ENCODE measurements at places on chromosomes 4 and X.
A peak's percentile ranks its signal among the peaks of the same experiment; 100 is the strongest.

GRCh38 chrX:3145716-3146115 lies 104.4 kb downstream of the ARSF start:
- DNase-seq, result peak; percentile 47

- peak; percentile 38 for DNase-seq
Measured at GRCh38 chr4:8391972-8392371, 48.6 kb downstream of the ACOX3 start.

GRCh38 chr4:107793996-107794395 lies 30.7 kb upstream of the SGMS2 start:
- DNase-seq, result no peak

GRCh38 chrX:110133735-110134370 lies 130.9 kb downstream of the TMEM164 start:
- no peak for DNase-seq

GRCh38 chrX:17732138-17732783 lies 5.0 kb upstream of the SCML1 start:
- no peak for DNase-seq

DNA sequence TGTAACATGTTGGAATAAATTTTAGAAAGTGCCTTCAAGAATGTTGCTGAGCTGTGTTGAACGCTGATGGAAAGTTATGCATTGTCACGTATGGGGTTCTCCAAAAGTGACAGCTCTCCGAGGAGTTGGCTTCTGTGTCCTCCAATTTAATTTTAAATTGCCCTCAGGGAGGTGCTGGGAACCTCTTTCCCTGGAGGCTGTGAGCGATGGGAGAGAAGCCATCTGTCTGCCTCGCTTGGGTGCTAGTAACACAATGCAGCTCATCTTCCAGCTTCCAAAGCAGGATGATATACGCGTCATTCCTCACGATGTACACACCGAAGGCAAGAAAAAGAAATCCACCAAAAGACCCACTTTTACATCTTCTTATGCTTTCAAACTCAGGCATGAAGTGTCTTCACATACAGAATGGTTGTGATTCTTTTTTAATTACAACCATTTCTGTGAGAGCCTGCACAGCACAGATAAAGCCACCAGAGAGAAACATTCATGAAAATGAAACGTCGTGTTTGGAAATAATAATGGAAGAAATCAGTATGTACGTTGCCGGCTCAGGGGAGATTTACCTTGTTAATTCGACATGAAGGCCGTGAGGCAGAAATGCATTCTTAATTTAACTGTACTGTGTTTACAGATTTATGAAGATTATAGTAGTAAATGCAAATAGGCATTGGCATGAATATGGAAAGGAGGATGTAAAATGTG lies 218.9 kb downstream of the ASMT start:
- no peak for DNase-seq

GRCh38 chr4:54165011-54165410 lies 64.1 kb upstream of the PDGFRA start:
- DNase-seq, result peak; percentile 56

- DNase-seq, result peak; percentile 85
Measured at GRCh38 chr4:151485541-151486131, 76.7 kb downstream of the FHIP1A start.

GRCh38 chr4:151012820-151013219 lies 2.3 kb downstream of the LRBA start:
- peak; percentile 57 for DNase-seq

- DNase-seq, result peak; percentile 64
Measured at GRCh38 chr4:16916719-16917337, 18.4 kb upstream of the LDB2 start.

GRCh38 chr4:82900066-82900410 lies 497 bp upstream of the THAP9 start:
- DNase-seq, result no peak

DNA sequence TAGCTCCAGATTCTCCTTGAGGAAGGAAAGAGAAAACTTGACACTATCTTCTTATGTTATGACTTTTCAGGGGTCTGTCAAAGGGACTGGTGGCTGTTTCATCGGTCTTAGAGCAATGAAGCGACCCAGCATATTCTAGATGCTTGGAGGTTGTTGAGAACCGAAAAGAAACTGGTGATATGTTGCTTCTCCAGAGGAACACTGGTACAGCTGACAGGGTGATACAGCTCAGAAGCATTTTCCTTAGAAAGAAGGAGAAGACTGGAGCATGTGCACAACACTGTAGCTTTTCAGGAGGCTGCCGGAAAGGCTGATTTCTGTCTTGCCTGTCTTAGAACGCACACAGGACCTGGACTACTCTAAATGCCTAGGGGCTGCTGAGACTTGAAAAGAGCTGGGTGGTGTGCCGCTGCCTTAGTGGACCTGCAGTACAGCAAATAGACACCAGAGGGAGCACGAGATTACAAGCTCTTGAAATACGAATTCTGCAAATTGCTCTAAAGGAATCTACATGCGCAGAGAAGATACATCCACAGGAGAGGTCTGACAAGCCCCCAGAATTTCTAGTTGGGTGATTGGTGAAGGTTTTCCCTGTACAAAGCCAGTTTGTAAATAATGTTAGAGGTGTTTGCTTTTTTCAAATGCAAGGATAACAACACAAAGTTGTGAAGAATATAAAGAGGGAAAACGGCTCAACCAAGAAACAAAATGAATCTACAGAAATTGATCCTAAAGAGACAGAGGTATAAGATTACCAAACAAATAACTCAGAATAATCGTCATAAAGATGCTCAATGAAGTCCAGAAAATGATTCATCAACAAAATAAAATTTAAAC lies 223.1 kb upstream of the DMD start:
- peak; percentile 18 for DNase-seq

DNA sequence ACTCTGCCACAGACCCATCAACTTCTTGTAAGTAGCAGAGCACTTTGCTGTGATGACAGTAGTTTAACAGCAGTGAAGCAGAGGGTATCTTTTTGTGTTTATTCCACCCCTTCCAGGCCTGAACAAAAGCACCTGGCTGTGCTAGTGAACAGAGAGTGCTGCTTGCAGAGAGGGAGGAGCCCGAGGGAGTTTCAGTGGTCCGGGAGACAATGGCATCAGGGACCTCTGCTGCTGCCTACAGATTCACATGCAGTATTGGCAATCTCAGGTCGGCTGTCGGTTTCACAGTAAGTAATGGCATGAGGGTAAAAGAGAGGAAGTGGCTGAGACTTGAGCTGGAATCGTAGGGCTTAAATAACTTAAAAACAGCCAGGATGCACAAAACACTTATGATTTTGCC lies 755.8 kb downstream of the RPA4 start:
- DNase-seq, result no peak

DNA sequence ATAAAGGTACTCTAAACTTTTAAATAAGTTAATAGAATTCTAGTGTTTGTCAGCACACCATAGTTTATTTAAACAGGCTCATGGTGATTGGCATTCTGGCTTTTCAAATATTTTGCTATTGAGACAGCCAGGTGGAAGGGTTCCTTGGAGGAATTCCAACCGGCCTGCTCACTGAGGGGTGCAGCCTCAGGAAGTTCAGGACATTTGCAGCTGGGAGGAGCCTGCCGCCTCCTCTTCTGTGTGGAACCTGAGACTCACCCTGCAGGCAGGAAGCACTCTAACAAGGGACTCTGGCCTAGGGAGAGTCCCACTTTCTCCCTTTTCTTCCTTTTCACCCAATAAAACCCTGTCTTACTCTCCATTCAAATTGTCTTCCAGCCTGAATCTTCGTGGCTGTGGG lies 1328.0 kb downstream of the FSTL5 start:
- DNase-seq, result peak; percentile 21

DNA sequence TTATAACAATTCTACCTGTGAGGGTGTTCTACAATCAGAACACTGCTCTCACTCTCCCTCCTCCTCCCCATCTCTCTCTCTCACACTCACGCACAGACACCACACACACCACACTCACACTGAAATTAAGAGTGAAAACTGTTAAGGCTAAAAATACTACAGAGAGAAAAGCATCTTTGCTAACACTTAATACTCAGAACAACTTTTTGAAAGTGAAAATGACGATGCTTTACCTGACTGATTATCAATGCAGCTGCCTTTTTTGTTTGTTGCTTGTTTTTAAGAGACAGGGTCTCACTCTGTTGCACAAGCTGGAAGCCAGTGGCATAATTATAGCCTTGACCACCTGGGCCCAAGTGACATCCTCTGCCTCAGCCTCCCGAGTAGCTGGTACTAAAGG lies 222.4 kb downstream of the APBB2 start:
- peak; percentile 11 for DNase-seq

GRCh38 chrX:121546317-121546716 lies 498.9 kb downstream of the GLUD2 start:
- DNase-seq, result no peak

- DNase-seq, result no peak
Measured at GRCh38 chrX:154355094-154355775, 19.2 kb downstream of the FLNA start.

DNA sequence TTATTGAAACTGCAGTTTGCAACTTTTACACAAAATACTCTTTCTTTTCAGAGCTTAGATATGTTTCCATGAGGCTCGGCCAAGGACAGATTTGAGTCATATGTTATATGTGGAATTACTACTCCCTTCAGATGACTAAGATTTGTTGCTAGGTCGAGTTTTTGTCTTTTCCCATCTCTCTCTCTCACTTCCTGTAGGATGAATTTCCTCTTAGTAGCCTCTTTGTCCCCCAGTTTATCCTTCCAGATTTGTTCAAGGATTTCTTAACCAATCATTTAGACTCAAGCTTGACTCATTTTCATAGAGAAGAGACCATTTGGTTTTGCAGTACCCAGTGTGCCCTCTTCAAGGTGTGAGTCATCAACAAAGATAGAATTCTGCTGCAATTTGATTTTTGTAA lies 209.2 kb downstream of the GLUD2 start:
- DNase-seq, result peak; percentile 24

DNA sequence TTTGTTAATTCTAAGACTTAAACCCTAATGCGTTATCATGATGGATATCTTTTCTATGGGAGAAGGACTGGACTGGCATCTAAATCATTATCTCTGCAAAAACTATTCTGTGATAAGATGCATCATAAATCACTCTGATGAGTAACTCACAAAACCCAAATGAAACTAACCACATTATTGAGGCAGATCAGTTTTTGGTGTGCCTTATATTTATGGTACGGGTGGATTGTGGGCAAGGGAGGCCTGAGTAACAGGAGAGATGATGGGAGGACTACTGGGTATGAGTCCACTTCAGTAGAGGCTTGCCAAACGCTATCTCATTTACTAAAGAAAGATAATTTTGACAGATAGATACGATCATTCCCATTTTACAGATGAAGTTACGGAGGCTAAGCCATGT lies 66.4 kb upstream of the GUCY1A1 start:
- DNase-seq, result peak; percentile 70

GRCh38 chr4:138951764-138952163 lies 63.8 kb upstream of the NOCT start:
- DNase-seq, result no peak

- DNase-seq, result peak; percentile 98
Measured at GRCh38 chr4:24924309-24924781, 11.5 kb upstream of the CCDC149 start.

DNA sequence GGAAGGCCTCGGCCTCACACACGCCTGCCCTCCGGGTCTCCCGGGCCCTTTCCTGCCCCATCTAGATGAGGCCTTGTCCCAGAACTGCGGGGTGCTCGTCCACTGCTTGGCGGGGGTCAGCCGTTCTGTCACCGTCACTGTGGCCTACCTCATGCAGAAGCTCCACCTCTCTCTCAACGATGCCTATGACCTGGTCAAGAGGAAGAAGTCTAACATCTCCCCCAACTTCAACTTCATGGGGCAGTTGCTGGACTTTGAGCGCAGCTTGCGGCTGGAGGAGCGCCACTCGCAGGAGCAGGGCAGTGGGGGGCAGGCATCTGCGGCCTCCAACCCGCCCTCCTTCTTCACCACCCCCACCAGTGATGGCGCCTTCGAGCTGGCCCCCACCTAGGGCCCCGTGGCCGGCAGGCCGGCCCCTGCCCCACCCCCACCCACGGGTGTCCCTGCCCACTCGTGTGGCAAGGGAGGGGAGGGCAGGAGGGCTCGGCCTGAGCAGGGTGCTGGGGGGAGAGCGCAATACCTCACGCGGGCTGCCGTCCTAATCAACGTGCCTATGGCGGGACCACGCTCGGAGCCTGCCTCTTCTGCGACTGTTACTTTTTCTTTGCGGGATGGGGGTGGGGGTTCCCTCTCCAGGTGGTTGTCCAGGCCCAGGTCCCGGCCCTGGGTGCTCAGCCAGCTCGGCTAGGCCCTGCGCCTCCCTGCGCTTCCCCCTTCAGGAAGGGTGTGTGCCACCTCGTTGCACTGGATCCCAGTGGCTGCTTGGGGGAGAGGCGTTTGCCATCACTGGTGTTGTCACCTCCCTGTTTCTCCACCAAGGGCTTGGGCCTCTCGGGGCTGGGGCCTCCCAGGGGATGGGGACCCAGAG lies 3.1 kb downstream of the DUSP9 start:
- no peak for DNase-seq

- peak; percentile 82 for DNase-seq
Measured at GRCh38 chrX:41561045-41561444, 113.9 kb downstream of the NYX start.

DNA sequence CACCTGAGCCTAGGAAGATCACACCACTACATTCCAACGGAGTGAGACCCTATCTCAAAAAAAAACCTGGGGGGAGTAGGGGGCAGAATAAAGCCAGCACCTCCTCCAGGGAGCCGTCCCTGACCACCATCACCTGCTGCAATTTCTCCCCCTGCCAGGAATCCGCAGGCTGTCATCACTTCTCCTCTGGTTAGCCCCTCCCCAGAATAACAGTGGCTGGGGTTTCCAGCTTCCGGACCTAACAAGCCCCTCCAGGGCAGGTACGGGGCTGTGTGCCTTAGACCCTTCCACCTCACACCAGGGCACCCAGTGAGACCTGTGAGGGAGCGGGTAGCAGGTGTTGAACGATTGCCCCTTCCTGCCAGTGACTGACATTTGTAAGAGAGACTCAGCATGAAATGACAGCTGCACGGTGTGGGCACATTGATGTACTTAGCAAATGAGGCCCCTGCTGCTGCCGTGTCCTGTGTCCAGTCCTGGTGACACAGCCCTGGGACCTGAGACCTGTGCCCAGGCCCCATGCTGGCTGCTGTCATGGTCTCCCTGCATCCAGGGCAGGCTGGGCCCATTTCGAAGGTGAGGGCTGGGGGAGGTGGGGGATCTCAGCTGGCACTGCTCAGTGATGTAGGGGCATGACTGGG lies 6.7 kb upstream of the WFS1 start:
- DNase-seq, result no peak
